ENCODE measurements at places on chromosomes 3 and 15.

DNA sequence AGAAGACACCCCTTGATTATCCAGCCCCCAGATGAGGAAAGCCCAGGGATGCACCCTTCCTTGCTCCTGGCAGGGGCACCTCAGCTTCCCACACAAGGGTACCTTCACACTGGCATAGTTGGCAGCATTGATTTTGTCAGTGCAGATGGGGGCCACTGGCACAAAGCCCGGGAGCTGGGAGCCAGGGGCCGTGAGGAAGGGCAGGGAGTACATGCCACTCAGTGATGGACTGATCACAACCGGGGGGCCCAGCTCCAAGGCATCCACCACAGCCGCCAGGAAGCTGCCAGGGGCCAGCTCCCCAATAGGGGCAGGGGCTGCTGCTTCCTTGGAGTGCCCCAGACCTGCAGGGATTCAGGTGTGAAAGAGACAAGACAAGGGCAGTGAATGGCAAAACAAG lies 2.6 kb upstream of the PCBP4 start:
- DNase-seq, result no peak

- DNase-seq, result no peak
Observed at GRCh38 chr3:58386626-58387365, 46.8 kb downstream of the PDHB start.

DNA sequence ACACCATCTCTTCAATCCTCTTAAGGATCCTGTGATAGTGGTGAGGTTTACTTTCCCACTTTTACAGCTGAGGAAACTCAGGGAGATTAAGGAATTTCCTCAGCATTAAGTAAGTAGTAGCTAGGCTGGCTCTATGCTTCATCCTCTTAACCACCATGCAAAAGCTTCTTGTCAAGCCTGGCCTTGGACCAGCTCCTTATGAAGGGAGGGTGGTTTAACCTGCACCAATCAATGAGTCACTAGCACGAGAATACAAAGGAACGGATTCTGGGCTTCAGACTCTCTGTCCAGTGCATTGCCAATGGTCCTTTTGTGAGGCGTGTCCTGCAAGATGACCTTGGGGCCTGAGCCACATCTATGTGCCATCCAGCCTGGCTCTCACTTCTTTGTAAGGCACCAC lies 202.0 kb upstream of the CFAP20DC start:
- DNase-seq, result no peak

DNA sequence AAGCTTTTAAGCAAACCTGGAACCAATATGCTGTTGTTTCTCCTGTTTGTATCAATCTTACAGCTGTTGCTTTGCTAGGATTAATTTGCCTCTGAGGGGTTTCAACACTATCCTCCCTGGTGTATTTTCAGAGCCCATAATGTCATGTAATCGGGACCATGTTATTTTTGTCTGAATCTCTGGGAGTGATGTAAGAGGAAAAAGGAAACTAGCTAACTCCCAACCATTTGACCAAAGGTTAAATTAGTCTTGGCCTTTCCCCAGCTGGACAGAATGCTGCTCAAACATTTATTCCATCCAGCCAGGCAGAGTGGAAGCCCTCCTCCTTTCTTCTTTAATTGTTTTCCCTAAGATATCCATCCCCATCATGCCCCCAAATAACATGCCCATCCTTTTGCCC lies 142.2 kb downstream of the ALDH1A2 start:
- DNase-seq, result no peak

Measured in activated T-helper 1 cell treated with anti-CD3 and anti-CD28 coated beads, Interleukin-2, amount 50 U/mL, for 16 hours (primary cell).